ENCODE measurements at places on chromosomes 2 and 18.
A peak's percentile ranks its signal among the peaks of the same experiment; 100 is the strongest.

DNA sequence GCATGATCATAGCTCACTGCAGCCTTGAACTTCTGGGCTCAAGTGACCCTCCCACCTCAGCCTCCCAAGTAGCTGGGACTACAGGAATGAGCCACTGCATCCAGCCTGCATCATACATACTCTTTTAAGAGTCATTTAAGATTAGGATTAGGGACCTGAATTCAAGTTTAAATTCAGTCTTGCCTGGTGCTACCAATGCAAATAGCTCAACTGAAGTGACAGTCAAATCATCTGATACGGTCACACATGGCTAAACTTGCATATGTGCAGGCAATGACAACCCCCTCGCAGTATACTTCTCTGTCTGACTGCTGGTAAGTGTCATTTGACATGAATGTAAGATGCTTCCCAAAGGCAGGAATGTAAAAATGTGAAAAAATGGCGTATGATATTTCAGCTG, 31.8 kb upstream of the TMEM131 start:
- peak; percentile 39 for DNase-seq
- H3K4me1 ChIP-seq: peaks cover 28% of the 10 kb centered on the region
- H3K36me3 ChIP-seq: no peaks in the 10 kb centered on the region
- peak overlapping the region; percentile 0 for H3K4me3 ChIP-seq
- no peak overlapping the region for H3K27ac ChIP-seq
- peaks cover 7% of the 10 kb centered on the region for H3K27me3 ChIP-seq

DNA sequence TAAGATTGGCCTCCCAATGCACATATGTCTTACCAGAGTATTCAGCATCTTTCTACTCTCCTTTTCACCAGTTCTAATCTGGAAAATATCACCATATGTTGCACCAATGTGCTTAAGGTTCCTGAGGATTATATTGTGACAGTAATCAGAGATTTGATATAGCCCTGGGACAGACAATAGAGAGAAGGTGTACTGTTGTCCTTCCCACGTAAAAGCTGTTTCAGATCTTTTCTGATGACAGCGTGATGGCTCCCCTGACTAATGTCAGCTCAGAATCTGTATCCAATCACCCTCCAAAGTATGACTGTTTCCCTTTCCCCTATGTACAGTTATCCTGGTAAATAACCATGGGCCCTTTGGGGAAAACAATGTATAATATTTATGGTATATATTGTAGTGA, 9.0 kb upstream of the MLPH start:
- H3K27me3 ChIP-seq: peaks cover 46% of the 10 kb centered on the region
- no peak overlapping the region for H3K27ac ChIP-seq
- H3K4me1 ChIP-seq: peaks cover 8% of the 10 kb centered on the region
- no peaks in the 10 kb centered on the region for H3K36me3 ChIP-seq
- H3K4me3 ChIP-seq: no peak overlapping the region

DNA sequence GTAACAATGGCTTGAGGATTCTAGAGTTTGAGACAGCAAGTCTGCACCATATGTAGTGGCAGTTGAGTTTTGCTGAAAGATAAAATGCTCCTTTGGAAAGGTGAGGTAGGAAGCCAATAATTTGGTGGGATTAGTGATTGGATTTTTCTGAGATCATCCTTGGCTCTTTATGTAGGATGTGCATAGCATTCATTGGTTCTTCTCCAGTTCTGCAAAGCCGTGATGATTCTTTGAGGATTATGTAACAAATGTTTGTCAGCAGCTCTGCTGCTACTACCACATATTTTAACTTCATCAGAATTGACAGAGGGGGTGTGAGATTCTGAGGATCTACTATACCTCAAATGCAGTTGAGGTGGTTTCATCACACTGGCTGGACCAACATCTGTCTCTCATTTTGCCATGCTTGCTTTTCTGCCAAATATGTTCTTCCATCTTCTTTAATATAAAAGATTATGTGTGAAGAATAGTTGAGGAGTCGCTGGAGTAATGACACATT, 188.9 kb upstream of the RASGRP3 start:
- no peak overlapping the region for H3K4me3 ChIP-seq
- H3K27me3 ChIP-seq: peaks cover 48% of the 10 kb centered on the region
- no peak overlapping the region for H3K27ac ChIP-seq
- H3K4me1 ChIP-seq: no peaks in the 10 kb centered on the region

GRCh38 chr18:41989508-41989907, 34.5 kb downstream of the PIK3C3 start:
- H3K4me3 ChIP-seq: no peak overlapping the region
- peaks cover 36% of the 10 kb centered on the region for H3K36me3 ChIP-seq
- H3K27me3 ChIP-seq: no peaks in the 10 kb centered on the region
- H3K27ac ChIP-seq: no peak overlapping the region
- peaks cover 12% of the 10 kb centered on the region for H3K4me1 ChIP-seq

DNA sequence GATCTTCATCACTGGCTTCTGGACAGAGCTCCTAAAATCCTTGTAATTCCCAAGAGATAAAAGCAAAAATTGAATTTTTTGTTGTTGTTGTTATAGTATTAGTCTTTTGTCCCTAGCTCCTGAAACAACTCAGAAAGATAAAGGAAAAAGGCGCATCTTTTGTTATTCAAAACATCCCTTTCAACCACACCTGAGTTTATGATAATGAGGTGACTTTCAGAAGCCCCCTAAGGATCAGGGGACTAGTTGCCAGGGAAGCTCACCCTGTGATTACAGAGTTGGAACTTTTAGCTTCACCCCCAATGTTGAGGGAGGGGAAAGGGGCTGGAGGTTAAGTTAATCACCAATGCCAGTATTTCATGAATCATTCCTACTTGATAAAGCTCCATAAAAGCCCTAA, 10.3 kb upstream of the CERKL start:
- H3K4me1 ChIP-seq: no peaks in the 10 kb centered on the region
- no peaks in the 10 kb centered on the region for H3K36me3 ChIP-seq
- H3K27me3 ChIP-seq: peaks cover 39% of the 10 kb centered on the region
- DNase-seq: no peak

- H3K4me1 ChIP-seq: no peaks in the 10 kb centered on the region
- H3K4me3 ChIP-seq: no peak overlapping the region
- H3K36me3 ChIP-seq: no peaks in the 10 kb centered on the region
- H3K27me3 ChIP-seq: no peaks in the 10 kb centered on the region
- no peak for DNase-seq
- no peak overlapping the region for H3K27ac ChIP-seq
These were observed 501.1 kb upstream of the TNP1 start for GRCh38 chr2:217360781-217361482.

DNA sequence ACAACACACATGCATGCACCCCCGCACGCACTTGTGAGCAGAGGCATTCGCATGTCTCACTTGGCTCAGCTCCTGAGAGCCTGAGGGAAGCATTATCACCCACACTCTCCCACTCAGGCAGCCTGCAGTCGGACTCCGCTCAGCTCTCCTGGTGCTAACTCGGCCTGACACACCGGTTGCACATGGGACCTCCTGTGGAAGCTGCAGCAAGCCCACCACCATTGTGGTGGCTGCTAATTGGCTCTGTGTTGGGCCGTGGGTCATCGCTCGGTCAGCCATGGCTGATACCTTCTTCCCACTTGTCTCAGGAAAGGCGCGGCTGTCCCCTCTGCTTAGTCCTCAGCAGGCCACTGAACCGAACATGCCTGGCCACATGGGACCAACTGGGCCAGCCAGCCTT, 13.7 kb upstream of the TEX261 start:
- H3K4me1 ChIP-seq: no peaks in the 10 kb centered on the region
- DNase-seq: no peak
- peaks cover 16% of the 10 kb centered on the region for H3K27me3 ChIP-seq
- H3K27ac ChIP-seq: no peak overlapping the region
- H3K4me3 ChIP-seq: no peak overlapping the region

GRCh38 chr18:61443081-61443725, 110.0 kb downstream of the CDH20 start:
- no peaks in the 10 kb centered on the region for H3K27me3 ChIP-seq
- no peak for DNase-seq
- H3K36me3 ChIP-seq: no peaks in the 10 kb centered on the region
- H3K4me3 ChIP-seq: no peak overlapping the region
- H3K4me1 ChIP-seq: no peaks in the 10 kb centered on the region
